ENCODE measurements at places on chromosomes 16 and 17.

GRCh38 chr16:5891296-5891695, 793.7 kb upstream of the EEF2KMT start:
- no peak for DNase-seq

- no peak for DNase-seq
These were observed 152.5 kb downstream of the XYLT1 start for GRCh38 chr16:17318238-17318637.

- DNase-seq: no peak
These were observed 13.9 kb upstream of the CES1 start for GRCh38 chr16:55846598-55847346.

DNA sequence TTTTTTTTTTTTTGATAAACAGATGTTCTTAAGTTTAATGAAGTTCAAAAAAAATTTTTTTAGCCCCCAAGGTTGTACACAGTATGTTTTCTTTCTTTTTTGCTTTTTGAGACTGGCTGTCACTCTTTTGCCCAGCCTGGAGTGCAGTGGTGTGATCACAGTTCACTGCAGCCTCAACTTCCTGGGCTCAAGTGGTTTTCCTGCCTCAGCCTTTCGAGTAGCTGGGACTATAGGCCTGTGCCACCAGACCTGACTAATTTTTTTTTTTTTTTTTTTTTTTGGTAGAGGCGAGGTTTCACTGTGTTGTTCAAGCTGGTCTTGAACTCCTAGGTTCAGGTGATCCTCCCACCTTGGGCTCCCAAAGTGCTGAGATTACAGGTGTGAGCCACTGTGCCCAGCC, 12.8 kb downstream of the ITGAE start:
- DNase-seq: no peak

GRCh38 chr17:6343736-6344135, 91.2 kb downstream of the AIPL1 start:
- no peak for DNase-seq
